ENCODE measurements at places on chromosomes 6 and 20. TPM values are rescaled to one million over a fixed set of nuclear protein-coding genes. Genes with fewer than 3 reads are reported as not detected.

GRCh38 chr20:5528261-5528660, 211.5 kb upstream of the PROKR2 start:
- no peak for DNase-seq

DNA sequence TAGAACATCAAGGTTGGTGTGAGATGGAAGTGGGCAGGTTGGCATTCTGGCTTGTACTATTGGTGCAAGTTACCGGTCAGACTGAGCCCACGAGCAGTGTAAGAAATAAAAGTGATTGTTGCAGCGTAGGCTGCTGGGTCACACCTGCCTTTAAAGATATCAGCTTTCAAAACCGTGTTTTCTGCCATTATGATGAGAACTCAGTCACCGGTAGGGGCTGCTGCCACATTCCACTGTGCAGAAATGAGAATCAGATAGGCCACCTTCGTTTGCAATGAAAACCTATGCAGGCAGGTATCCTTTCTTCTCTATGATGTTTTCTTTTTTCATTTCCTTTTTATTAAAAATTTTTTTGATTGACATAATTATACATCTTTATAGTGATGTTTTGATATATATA, 168.5 kb downstream of the MYLK4 start:
- DNase-seq = no peak

The PSORS1C2 gene
- total RNA-seq = not detected

- no peak for DNase-seq
Observed at GRCh38 chr6:129342243-129342642, 367.7 kb downstream of the ARHGAP18 start.

The ZSCAN23 gene
- total RNA-seq = 2.8 TPM

- no peak for DNase-seq
Observed at GRCh38 chr20:62834967-62835730, 18.3 kb downstream of the COL9A3 start.

GRCh38 chr20:64222851-64223525, 32.6 kb upstream of the PCMTD2 start:
- DNase-seq = no peak

DNA sequence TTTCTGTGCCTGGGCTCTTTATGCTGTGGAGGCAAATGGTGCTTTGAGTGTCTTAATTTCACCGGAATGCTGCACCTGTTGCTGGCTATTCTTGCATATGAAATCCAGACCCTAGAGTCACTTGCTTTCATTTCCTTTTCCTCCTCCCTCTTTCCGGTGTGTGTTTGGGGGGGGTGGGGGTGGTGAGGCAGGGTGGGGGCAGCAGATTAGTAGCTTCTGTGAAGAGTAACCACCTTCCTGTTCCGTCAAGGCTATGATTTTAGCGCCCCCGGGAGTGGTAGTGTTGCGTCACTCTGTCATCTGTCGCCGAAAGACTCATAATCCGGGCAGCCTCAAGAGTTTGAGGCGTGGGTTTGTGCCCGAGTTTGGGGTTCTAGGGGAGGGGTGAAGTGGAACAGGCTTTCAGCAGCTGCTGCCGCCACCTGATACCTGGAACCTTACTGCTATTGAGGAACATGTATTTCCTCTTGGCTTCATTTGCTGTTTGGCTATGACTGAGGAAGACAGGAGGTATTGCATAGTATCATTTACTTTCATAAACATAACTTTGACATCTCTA, 49.1 kb downstream of the UTRN start:
- no peak for DNase-seq

DNA sequence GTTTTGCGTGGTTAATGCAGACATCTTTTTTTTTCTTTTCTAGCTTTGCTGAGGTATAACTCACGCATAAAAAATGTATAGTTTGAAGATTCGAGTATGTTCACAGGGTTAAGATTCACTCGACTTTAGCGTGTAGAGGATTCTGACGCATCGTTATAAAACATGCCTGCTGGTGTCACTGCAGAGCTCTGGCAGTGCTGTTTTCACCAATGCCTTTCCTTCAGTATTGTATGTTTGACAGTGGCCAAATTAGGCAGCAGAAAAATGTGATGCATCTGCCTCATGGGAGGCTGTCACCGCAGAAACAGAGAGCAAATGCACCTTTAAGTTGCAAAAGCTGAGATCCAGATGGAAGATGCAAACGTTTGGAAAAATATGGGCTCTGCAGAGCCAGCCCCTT, 18.0 kb upstream of the SIRPB2 start:
- no peak for DNase-seq

- DNase-seq = peak; percentile 83
Observed at GRCh38 chr20:884983-885952, 30.9 kb downstream of the ANGPT4 start.

- DNase-seq = peak; percentile 64
Observed at GRCh38 chr6:170232186-170233002, 58.5 kb downstream of the DLL1 start.

DNA sequence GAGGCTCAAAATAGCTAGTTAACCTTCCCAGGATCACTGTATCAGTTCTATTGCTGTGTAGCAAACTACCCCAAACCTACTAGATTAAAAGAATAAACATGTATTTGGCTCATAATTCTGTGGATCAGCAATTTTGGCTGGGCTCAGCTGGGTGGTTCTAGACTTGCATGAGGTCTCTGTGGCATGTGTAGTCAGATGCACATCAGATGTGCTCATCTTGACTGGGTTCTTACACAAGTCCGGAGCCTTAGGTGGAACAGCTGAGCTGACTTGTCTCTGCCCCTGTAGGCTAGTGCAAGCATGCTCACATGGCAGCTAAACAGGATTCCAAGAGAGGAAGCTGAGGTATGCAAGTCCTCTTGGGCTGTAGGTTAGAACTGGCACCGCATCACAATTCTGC, 173.2 kb upstream of the PRND start:
- DNase-seq = no peak

- DNase-seq = peak; percentile 81
Observed at GRCh38 chr20:9068841-9069663, at the start of gene PLCB4. Gene PLCB4 (plus strand): TSS chr20:9069087. CDS start chr20:9307815, 238,728 bp downstream.

The KCNB1 gene
- total RNA-seq = 9.7 TPM

The TTLL9 gene
- 0.19 TPM for total RNA-seq

- DNase-seq = no peak
Observed at GRCh38 chr6:56065408-56065807, 182.0 kb downstream of the COL21A1 start.

The OR2J3 gene
- total RNA-seq = not detected

GRCh38 chr6:169950558-169950957, 199.1 kb downstream of the ERMARD start:
- no peak for DNase-seq

GRCh38 chr6:166815629-166816028, 140.7 kb downstream of the RNASET2 start:
- no peak for DNase-seq

GRCh38 chr20:36339646-36340592, 33.8 kb downstream of the DLGAP4 start:
- DNase-seq = no peak

The TAGAP gene
- total RNA-seq = 2.5 TPM

- DNase-seq = no peak
Observed at GRCh38 chr20:16542477-16542876, 30.8 kb downstream of the KIF16B start.

DNA sequence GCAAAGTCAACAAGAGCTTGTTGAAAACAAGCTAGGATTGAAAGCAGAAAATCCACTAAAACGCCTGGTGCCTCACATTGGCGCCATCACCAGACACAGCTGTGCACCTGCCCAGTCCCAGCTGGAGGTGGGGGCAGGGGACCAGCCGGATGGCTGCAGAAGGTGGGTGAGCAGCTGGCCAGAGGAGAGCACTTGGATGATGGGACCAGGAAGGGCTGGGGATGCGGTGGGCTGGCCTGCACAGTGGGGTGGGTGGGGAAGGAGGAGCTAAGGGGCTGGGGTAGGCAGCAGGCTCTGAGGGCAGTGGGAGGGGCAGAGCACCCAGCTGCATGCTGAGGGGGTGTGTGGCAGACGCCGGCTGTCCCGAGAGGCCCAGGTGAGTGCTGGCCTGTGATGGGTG, 7.1 kb downstream of the CABLES2 start:
- no peak for DNase-seq

The FBXO9 gene
- 99.5 TPM for total RNA-seq

The CRIP3 gene
- total RNA-seq = 1.00 TPM

DNA sequence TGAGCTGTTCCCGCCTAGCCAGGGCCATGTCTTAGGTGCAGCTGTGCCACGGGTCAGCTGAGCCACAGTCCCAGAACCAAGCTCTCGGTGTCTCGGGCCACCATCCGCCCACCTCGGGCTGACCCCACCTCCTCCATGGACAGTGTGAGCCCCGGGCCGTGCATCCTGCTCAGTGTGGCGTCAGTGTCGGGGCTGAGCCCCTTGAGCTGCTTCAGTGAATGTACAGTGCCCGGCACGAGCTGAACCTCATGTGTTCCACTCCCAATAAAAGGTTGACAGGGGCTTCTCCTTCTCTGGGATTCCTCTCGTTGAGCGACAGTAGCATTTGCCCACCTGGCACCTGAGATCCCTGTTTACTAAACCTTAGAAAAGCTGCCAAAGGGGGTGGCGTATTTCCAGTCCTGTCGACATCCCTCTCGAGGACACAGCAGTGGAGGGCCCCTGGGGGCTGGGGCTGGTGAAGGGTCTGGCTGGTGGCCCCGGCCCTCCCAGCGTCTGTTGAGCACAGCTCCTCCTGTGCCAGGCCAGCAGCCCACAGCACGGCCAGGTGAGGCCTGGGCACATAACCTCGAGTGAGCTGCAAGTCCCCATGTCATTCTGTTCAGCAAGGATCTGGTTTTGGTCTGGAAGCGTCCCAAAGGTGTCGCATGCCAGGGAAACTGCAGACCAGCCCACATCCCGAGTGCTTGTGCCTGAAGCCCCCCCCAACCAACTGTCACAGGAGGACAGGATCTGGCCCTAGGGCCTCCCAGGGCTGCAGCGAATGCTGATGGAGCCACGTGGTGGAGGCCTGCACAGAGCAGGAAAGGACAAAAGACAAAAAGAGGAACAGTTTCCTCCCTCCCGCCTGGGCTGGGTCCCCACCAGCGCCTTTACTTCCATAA, 21.2 kb upstream of the PYGB start:
- DNase-seq = peak; percentile 83

- no peak for DNase-seq
Observed at GRCh38 chr6:37783025-37783855, 36.3 kb upstream of the ZFAND3 start.

GRCh38 chr6:168598251-168599117, 157.5 kb downstream of the SMOC2 start:
- no peak for DNase-seq

GRCh38 chr20:47038566-47039560, 144.2 kb downstream of the EYA2 start:
- no peak for DNase-seq

- DNase-seq = no peak
Observed at GRCh38 chr6:150345781-150346180, 23.0 kb upstream of the IYD start.

- DNase-seq = no peak
Observed at GRCh38 chr6:31113861-31114540, 599 bp upstream of the PSORS1C1 start.

DNA sequence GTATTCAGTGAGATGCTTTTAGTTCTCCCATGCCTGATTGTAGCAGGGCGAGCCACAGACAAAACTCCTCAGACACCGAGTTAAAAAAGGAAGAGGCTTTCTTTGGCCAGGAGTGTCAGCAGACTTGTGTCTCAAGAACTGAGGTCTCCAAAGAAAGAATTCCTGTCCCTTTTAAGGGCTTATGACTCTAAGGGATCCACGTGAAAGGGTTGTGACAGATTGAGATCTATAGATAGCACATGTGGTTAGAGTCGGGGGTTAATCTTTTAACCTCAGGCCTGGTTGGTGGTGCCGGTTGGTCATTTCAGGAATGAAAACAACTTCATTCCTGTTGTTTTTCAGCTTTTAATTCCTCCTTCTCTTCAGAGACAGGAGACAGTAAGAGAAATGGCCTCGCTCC, 168.8 kb upstream of the GRIK2 start:
- DNase-seq = no peak

The PNPLA1 gene
- total RNA-seq = 0.19 TPM

The ISM1 gene
- 42.7 TPM for total RNA-seq

The FHL5 gene
- total RNA-seq = 37.9 TPM

GRCh38 chr6:72081871-72082270, 195.5 kb downstream of the RIMS1 start:
- DNase-seq = no peak

DNA sequence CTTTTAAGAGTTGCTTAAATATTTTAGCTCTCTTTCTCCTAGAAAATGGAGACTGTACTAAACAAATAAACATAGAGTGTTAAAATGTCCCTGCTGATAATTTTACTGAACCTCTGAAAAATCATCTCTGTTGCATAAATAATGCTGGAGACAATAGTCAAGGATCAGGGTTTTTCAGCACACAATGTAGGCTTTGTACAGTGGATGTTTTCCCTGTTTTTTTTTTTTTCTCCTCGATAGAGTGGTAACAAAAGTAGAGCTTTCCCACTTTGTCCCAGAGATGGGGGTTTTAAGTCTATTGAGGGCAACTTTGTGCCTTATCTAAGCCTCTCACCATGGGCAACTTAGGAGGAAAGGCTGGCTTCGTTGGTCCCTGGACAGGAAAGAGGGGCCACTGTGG, 222.6 kb upstream of the HDDC2 start:
- DNase-seq = no peak

GRCh38 chr6:26033941-26034354, 53.3 kb upstream of the HFE start:
- peak; percentile 90 for DNase-seq

The CHD6 gene
- 56.2 TPM for total RNA-seq

GRCh38 chr6:96621983-96622382, 59.1 kb downstream of the FHL5 start:
- DNase-seq = no peak

DNA sequence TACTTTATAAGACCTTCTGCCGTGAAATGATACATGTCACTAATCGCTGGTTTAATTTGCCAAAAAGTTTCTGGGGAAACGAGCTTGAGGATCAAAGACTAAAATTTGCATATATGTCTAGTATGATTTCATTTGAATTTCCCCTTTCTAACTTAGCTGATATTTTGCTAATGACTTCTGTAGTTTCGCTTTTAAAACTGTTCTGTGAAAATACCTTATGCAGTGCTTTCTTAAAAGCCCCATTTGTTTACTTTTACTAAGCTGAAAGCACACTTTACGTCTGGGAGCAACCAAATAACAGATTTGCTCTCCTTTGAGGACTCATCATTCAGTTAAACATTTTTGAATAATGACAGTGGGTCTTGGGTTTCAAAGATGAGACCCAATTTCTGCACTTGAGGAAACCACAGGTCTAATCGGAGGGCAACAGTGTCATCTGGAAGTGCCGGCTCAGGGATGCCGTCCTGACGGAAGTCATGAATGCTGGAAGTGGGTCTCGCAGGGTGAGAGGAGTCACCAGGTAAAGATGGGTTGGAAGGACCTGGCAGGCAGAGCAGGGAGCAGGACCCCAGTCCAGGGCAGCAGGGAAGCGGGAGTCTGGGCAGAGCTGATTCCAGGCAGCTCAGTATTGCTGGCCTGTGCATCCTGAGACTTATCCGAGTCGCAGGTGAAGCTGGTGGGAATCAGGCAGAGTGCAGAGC, 33.2 kb downstream of the PLEKHG1 start:
- DNase-seq = no peak

- no peak for DNase-seq
Observed at GRCh38 chr6:158026901-158027589, 45.4 kb downstream of the SYNJ2 start.

Data from posterior vena cava (tissue), 2 donors.